ENCODE measurements at places on chromosomes 7 and 10. TPM values are rescaled to one million over a fixed set of nuclear protein-coding genes. Genes with fewer than 3 reads are reported as not detected.
A peak's percentile ranks its signal among the peaks of the same experiment; 100 is the strongest.

- no peak for DNase-seq
Measured at GRCh38 chr7:141477865-141478264, 73.3 kb upstream of the AGK start.

DNA sequence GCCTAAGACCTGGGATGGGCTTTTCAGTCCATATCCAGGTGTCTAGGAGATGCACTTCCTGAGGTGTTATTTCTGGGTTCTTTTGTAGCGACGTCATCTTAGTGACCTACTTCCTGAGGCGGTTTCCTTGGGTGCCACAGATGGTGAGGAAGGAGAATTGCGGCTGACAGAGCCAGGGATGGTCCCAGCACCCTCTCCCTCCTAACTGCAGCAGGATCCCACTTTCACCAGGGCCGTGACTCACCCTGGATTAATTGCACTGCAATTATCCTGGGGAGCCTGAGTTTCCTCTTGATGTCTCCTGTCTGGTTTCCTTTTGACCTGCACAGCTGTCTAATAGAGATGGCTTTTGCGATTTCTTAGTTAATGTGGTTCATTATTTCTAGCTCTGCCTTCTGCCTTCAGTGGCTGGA is 271.7 kb downstream of the TCF7L2 start:
- DNase-seq: peak; percentile 33

- no peak for DNase-seq
Measured at GRCh38 chr7:68922850-68923249, 675.4 kb upstream of the AUTS2 start.

GRCh38 chr10:114645706-114646105 is 12.4 kb downstream of the ABLIM1 start:
- no peak for DNase-seq

DNA sequence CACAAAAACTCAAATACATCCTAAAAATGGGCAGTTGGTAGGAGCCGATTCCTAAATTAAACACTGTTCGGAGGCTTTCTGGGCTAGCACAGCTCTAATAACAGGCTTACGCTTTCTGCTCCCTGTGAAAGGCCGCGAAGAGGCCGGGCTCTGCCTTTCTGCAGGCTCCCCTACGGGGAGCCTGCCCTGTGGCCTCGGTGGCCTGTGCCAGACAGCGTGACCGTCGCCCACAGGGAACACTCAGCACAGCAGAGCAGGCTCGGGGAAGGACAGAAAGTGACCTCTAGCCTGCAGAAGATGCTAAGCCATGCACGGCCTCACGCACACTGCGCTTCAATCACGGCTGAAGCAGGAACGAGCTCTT is 64.2 kb downstream of the DIP2C start:
- no peak for DNase-seq

DNA sequence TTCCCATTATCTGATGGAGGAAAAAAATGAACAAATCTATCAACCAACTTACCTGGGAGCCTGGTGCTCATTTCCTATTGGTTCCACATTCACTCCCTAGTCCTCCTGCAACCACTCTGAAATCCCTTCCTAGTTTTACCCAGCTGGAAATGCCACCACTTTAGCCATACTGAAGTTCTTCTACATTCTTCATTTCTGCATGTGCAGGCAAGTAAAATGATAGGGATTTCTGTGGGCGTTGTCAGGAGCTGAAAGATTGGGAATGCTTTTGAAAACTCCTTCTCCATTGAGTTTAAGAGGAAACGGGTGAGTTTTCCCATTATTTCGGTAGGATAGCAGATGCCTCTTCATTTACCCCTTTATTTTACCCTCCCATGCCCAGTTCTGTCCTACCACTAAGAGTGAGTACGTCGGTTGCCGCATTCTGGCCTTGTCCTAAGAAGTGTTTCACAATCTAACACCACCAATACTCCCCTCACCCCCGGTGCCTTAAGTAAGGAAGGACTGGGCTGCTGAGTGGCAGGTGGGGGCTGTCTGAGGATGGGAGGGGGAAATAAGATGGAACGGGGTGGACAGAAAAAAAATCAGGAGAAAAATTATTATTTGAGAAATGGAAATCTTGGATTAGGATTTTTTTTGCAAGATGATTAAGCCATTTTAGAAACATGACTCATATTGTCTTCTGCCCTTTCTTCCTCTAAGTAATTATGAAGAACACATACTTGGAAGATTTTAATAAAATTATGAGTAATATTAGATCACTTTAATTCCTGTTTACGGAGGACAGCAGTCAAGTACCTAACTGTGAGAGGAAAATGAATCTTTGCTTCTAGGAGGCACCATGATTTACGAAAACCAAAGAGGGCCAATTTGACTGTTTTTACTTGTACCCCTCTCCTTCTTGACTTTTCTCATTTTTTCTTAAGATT is 13.2 kb upstream of the TAS2R60 start:
- DNase-seq: no peak

GRCh38 chr7:93707249-93707648 is 132.7 kb upstream of the CALCR start:
- DNase-seq: no peak

GRCh38 chr7:151206914-151207313 is 3.4 kb downstream of the H2BK1 start:
- DNase-seq: no peak

DNA sequence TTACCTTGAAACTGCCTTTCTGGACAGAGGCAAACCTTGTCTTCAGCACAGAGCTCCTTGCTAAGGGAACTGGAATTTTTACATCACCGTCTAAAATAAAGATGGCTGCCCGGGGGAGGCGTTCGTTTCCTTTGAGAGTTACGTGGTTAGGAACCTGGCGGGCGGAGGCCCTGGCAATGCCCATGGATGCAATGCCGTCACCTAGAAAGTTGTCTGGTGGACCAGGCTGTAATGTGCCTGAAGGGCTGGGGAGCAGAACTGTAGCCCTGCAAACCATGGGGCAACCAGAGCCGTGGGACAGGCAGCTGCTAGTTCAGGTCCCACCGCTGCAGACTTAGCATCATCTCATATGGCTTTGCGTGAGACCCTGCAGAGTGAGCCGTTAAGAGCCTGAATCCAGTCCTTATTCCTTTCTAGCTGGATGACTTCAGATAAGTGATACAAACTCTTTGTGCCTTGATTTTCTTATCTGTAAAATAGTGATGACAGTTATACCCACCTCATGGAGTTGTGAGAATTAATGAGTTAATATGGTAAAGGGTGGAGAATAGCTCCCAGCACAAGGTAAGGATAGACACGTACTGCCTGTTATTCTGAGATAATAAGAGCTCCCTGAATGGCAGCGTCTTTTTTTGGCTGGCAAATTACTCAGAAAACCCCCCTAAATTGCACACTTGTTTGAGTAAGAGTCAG is 219.7 kb downstream of the EMX2 start:
- no peak for DNase-seq

GRCh38 chr7:46369933-46370654 is 449.0 kb upstream of the IGFBP3 start:
- DNase-seq: peak; percentile 52

- DNase-seq: no peak
Measured at GRCh38 chr10:99630991-99631390, 10.8 kb upstream of the SLC25A28 start.

- no peak for DNase-seq
Measured at GRCh38 chr7:157870644-157871290, 534.0 kb downstream of the DNAJB6 start.

DNA sequence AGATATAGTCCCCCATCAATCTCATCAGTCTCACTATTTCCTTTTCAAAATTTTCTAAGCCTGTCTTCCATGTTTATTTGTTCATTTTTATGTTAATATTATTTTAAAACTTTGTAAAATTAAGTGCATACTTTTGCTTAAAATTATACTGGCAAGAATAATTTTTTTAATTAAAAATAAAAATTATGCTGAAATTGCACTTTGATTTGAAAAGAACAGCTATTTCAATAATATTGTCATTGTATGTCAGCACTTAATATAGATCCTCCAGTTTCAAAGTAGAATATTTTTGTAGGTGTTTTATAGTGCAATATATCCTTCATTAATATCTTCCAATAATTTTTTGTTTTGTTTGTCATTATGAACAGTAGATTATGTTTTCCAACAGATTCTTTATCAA is 99.0 kb upstream of the MAGI2 start:
- no peak for DNase-seq

GRCh38 chr7:156031679-156032478 is 219.6 kb upstream of the SHH start:
- DNase-seq: no peak

DNA sequence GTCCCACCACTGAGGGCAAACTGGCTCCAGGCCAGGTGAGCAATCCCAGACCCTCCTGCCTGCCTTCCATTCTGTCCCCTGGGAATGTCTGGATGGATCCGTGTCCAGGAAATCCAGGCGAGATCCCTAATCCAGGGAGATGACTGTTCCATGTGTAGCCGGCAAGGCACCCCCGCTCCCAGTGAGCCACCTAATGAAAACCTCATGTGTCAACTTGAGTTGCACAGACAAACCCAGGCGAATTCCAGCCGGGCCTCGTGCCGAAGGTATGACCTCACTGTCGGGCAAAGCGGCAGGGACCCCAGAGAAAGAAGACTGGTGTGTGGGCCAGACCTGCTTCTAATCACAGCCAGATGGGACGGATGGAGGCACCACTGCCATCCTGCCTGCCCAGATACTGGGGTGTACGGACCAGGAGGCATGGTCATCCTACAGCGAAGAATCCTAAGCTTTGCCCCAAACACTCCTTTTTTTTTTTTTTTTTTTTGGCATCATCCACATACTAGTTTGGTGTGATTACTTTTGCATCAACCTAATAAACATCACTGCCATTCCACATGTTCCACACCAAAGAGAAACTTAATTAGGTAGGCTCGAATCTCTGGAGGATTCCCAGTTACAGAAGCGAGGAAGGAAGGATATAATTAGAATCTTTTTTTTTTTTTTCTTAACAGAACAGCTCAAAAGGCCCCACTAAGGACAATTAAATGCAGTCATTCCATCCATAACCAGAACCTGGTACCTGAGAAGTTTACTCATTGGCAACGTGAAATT is 313.1 kb downstream of the CALN1 start:
- DNase-seq: no peak

DNA sequence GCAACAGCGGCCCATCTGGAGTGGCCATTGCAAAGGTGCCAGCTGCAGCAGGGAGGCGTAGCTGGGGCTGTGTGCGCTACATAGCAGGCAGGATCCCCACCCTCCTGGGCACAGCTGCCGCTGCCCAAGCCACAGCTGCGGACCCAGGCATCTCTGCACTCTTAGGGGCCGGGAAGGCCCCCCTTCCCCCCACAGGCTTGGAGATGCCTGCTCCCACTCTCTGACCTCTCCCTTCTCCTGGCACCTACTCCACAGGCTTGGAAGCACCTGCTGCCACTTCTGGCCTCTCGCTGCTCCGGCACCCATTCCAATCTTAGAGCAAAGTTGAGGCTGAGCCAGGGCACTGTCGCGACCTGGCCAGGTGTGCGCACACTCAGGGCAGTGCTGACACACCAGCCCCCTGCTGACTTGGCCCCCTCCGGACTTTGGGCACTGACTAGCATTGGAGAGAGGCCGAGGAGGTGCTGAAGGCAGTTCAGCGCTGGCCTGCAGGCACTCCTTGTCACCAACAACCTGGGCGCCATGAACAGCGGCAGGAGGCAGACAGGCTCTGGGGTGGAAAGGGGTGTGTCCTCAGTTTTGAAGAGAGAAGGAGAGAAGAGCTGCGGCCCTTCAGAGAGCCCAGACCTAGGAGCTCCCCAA is 18.4 kb downstream of the RBM48 start:
- DNase-seq: no peak

- no peak for DNase-seq
Measured at GRCh38 chr7:142646386-142647140, 102.7 kb upstream of the PRSS1 start.

GRCh38 chr7:85770332-85770731 is 583.5 kb upstream of the SEMA3D start:
- DNase-seq: no peak

DNA sequence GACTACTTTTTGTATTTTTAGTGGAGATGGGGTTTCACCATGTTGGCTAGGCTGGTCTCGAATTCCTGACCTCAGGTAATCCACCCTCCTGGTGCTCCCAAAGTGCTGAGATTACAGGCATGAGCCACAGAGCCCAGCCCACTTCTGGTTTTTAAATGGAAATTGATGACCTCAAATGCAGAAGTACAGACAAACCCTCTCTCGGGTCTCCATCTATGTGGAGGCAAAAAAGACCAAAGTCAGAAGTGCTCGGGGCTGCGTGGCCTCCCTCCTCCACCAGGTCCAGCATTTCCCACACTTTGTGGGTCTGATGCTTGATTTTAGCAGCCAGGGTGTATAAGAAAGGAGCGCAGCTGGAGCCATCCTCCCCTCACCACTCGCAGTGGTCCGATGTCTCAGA is 187.3 kb upstream of the AUTS2 start:
- no peak for DNase-seq

GRCh38 chr7:45180084-45180986 is 22.7 kb downstream of the RAMP3 start:
- no peak for DNase-seq

DNA sequence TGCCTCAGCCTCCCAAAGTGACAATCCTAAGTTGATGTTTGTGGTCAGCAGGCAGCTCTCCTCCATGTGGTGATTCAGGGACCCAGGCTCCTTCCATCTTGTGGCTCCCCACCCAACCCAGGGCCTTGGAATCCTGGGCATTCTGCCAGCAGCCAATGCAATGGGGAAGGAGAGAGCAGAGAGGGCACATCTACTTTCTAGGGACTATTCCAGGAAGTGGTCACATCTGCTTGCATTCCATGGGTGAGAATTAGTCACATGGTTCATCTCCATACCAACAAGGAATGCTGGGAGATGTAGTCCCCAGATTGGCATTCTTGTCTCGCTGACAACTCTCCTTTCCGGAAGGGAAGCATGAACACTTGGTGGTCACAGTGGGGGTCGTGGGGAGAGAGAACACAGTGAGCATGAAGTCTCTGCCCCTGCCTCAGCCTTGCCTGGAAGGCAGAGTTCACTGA is 9.9 kb upstream of the SRRM3 start:
- DNase-seq: peak; percentile 59

DNA sequence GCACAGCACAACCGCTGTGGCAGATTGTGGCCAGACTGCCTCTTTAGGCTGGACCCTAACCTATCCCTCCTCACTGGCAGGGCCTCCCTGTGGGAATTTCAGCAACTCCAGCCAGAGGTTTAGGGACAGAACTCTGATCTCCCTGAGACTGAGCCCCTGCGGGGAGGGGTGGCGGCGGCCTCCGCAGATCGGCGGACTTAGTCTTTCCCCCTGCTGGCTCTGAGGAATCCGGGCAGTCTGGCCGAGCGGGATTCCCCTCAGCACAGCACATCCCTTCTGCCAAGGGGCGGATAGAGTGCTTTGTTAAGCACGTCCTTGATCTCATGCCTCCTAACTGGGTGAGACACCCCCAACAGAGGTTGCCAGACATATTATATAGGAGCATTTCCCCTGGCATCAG is 224.2 kb upstream of the NPY start:
- no peak for DNase-seq

- DNase-seq: peak; percentile 33
Measured at GRCh38 chr10:3906511-3907111, 121.6 kb upstream of the KLF6 start.

Gene GLCCI1
- total RNA-seq: 3.8 TPM

Gene INTS15
- total RNA-seq: 29.5 TPM

Gene FEZF1
- total RNA-seq: not detected

Gene LZTS2
- total RNA-seq: 172 TPM

Gene ABCC2
- 2.5 TPM for total RNA-seq

Gene COL28A1
- total RNA-seq: 0.08 TPM

Gene SLC26A3
- total RNA-seq: not detected
